ELR (cell line): ENCODE measurements at places on chromosomes 4 and X.
A peak's percentile ranks its signal among the peaks of the same experiment; 100 is the strongest.

- no peak for DNase-seq
Observed at GRCh38 chr4:145979160-145979559, 40.5 kb upstream of the ZNF827 start.

DNA sequence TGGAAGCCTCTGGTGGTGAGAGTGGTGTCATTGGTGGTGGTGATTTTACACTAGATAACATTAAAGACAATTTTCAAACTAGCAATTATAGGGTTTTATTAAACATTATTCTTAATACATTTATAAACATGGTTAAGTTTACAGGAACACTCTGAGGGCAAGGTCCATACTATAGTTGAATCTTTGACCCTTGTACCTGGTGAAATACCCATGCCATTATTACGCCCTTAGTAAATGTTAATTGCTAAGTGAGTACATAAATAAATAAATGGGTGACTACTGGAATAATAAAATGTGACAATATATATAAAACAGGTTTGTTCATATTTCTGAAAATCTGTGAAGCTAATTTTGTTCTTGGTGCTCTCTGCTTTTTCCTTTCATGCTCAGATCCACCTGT, 13.6 kb upstream of the CLNK start:
- no peak for DNase-seq

DNA sequence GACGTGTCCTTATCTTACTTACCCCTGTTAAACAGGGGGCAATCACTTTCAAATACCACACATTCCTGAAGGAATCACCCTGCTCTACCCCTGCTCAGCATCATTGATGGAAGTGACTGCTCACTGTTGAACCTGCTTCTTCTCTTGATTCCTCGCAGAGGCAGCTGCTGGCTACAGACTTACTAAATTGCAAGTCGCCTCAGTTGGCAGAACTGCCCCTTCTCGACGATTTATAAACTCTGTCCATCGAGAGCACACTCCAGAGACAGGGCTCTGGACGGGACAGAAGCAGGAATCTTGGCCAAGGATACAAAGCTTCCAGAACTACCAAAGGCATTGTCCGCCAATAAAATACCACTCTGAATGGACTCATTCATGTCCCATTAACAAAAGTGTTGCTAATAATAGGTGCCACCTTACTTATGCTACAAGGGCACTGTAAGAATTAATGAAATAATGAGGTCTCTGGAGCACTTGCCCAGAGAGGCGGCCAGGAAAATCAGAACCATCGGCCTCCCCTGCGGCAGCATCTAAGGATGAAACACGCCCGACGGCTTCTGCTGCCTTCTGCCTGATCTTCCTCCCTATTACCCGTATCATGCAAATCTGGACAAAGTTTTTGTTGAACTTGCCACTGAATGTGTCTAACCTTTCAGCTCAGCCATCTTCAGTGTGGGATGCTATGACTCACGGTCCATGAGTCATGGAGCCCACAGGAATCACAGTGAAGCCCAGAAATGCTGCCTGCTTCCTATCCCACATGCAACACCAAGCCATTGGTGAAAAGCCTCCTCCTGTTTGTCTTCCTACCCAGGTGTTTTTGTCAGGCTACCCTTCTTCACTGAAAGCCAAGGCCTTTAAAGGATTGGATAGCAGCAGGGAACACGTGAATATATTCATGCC, 164.9 kb downstream of the MAML3 start:
- peak; percentile 93 for DNase-seq

GRCh38 chr4:54484383-54484782, 173.4 kb upstream of the KIT start:
- DNase-seq: no peak

DNA sequence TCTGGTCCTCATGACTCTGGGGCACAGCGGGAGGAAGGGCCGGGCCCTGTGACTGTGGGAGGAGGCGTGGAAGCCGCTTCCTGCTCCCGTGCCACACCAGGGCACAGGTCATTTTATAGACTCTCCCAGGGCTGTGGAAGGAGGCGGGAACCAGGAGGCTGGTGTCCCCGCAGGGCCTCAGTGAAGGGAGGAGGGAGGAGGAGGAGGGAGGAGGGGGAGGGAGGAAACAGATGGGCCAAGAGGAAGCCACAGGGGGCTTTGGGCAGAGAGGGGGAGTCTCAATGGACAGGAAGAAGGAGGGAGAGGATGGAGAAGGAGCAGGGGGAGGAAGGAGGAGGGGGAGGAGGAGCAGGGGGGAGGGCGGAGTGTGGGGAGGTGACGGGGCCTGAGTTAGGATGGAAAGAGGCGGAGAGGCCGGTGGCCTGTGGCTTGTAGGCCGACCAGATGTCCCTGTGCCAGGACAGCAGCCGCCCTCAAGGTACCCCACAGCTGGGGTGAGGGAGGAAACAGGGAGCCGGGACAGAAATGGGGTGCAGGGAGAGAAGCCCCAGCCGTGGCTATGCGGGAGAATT, 6.2 kb upstream of the PLCXD1 start:
- DNase-seq: no peak

GRCh38 chr4:82696117-82696860, 102.3 kb downstream of the SCD5 start:
- no peak for DNase-seq

GRCh38 chr4:113419631-113420030, 341.9 kb downstream of the CAMK2D start:
- no peak for DNase-seq

GRCh38 chr4:189177130-189177529, 763.5 kb upstream of the FRG1 start:
- DNase-seq: no peak
